ENCODE measurements at places on chromosomes 3 and 15.

GRCh38 chr15:44308889-44309288 lies 20.4 kb downstream of the GOLM2 start:
- DNase-seq: no peak

GRCh38 chr3:122974764-122975162 lies 52.8 kb downstream of the SEMA5B start:
- no peak for DNase-seq

DNA sequence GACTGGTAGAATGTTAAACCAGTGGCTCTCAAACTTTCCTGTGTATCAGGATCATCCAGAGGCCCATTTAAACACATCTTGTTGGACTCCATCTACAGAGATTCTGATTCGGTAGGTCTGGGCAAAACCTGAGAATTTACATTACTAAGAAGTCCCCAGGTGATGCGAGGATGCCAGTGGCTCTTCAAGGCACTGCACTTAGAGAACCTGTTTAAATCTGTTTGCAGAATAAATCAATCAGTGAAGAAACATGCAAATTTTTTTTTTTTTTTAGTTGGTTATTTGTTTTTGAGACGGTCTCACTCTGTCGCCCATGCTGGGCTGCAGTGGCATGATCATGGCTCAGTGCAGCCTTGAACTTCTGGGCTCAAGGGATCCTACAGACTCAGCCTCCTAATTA lies 117.7 kb upstream of the WNT5A start:
- no peak for DNase-seq

- DNase-seq: no peak
Measured at GRCh38 chr3:57164217-57164656, 916 bp downstream of the IL17RD start.

DNA sequence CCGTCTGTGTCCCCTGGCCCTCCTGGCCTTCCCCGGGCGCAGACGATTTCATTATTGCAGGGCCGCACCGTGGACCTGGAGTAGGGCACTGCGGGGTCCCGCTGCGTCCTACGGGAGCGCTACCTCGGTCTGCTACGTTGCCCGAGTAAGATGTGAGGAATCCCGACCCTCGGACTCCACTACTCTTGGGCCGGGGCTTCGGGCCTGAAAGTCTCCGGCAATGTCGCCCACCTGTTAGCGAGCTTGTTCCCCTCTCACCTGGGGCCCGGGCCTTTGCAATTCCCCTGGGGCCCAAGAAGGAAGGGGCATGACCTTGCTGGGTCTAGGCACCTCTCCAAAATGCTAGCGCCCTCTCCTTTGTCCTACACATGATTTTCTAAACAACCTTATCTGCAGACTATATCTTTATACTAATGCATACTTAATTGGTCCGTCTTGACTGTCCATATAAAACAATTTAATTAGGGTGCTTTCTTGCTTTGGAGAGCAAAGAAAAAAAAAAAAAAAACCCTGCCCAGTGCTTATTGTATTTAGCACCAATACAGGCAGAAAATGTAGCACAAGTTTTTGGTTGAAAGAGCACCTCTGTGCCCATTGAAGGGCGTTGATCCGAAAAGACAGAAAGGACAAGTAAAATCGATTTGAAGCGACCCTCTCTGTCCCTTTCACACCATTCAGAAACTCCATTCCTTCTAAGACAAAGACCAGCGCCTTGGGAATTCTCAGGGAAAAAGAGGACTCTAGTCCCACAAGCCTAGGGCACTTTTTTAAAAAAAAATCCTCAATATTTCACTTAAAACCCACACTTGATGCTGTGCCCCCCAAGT lies 7.0 kb upstream of the NR2F2 start:
- no peak for DNase-seq

- DNase-seq: no peak
Measured at GRCh38 chr3:43400167-43400566, 113.8 kb downstream of the SNRK start.

GRCh38 chr3:183524476-183524875 lies 31.0 kb downstream of the KLHL6 start:
- no peak for DNase-seq

- DNase-seq: no peak
Measured at GRCh38 chr3:140717921-140718320, 40.1 kb downstream of the TRIM42 start.

- DNase-seq: no peak
Measured at GRCh38 chr15:98651581-98652220, 3.4 kb downstream of the IGF1R start.

- no peak for DNase-seq
Measured at GRCh38 chr15:60964527-60964926, 264.6 kb downstream of the RORA start.

DNA sequence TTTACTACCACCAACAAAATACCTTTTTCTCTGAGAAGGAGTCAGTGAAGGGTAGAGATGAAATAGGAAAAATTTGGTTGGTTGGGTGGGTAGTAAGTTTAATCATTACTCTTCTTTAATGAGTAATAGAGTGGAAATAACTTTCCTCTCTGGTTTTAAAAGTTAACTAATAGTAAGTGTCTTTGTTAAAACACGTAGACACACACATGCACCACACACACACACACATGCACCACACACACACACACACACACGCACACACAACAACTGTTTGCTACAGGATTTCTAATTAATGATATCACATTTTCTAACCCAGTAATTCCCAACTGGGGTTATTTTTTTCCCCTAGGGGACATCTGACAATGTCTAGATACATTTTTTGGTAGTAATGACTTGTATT lies 84.1 kb downstream of the CHL1 start:
- no peak for DNase-seq

- DNase-seq: no peak
Measured at GRCh38 chr3:121995161-121996137, 26.6 kb downstream of the ILDR1 start.

DNA sequence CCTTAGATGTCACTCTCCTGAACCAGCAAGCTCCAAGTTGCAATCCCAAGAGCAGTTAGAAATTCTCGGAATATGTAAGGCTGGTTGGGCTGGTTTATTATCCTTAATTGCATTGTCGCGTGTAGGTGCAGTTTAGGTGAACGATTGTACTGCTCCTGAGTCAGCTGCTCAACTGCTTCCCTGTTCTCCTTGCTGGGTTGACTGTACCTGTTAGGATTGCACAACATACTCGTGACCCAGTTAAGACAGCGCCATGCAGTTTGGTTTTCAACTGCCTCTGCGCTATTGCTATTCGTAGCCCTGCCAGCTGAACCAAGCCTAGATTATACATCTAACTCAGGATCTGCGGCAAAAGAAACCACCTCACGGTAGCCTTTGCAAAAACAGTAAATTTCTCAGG lies 41.0 kb downstream of the BCL2L10 start:
- DNase-seq: no peak

DNA sequence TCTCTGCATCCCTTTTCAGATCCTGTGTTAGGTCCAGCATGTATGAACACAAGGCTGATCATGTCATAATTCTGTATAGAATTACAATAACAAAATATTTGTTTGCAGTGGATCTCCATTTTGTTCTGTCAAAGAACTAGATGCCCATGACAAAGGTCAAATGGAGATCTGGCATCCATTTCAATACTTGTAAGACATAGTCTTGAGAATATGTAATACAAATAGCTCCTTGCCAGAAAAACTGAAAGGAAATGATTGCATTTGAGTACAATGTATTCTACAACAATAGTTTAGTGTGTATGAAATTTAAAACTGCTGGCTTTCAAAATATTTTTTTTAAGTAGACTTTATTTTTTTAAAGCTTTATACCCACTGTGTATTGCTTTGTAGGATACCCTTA lies 101.1 kb downstream of the CMSS1 start:
- DNase-seq: no peak

DNA sequence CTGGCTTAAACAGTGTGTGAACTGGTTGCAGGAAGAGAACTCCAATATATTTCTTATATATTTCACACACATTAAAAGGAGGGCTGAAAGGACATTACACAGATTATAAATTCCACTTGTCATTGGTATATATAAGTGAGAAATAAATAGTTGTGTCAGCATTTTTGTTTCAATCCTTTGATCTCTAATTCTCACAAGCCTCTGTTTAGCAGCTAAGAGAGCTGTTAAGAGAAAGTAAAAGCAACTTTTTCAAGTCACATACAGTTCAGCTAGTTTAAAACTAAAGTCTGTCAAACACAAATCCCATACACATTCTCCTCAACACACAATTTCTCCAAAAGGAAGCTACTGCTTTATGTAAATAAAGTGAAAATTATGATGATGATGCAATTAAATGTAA lies 70.5 kb upstream of the CCDC39 start:
- no peak for DNase-seq

GRCh38 chr3:5437783-5438323 lies 250.3 kb downstream of the EDEM1 start:
- no peak for DNase-seq

DNA sequence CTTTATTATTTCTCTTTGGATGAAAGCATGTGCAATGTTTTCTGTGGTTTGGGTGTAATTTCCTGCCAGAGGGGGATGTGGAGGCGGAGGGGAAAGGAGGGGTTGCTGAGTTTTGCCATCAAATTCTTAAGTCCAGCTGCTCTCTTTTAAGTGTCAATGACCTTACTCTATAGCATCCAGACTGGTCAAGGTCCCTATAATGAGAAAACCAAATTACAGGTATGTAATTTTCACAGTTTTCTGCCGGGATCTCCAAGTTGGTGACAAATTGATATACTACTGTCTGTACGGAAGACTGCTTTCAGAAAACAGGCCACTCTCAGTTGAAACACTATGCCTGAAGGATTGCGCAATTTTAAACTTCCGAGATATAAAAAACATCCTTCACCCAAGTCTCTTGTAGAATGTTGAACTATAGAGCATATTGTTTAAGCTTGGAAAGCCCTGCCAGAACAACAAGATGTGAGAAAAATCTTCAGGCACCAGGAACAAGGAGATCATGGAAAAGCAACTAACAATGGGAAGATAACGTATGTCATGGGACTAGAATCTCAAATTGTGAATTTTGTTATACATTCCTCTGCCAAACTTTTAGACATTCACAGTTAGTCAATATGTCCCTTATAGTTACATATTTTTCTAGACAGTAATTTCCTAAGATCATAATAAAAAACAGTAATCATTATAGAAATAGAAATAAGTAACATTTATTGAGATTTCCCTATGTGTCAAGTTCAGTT lies 300.7 kb upstream of the SATB1 start:
- DNase-seq: no peak

DNA sequence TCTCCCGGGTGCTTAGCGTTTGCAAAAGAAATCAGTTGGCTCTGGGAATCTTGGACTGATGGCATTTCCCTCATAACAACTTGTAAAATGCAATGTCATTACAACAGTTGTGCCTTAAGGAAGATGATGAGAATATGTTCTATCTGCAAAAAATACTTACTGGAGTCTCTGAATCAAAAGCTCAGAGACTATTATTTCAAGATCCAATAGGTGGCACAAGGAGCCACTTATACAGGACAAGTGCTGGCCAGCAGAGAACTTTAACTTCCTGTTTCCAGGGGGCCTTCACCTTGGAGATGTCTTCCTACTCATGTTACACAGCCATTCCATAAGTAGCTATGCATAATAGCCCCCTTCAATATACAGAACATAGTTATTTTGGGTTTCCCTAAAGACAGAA lies 8.9 kb upstream of the RPS27L start:
- DNase-seq: no peak

DNA sequence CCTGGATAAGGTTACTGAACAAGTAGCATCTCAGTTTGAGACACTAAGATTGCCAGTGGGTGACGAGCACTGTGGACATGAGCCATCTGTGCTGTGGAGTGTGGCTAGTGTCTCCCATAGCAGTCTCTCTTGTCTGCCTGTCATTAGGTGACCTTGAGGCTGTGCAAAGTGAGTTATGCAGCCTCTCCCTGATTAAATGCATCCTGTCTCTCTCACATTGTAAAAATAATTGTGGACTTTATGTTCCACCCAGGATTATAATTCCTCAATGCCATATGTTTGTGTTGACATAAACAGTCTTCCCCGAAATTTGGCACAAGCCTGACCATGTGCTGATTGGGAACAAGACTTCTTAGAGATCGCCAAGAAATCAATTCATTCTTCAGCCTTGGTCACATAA lies 168.9 kb downstream of the MYRIP start:
- no peak for DNase-seq

DNA sequence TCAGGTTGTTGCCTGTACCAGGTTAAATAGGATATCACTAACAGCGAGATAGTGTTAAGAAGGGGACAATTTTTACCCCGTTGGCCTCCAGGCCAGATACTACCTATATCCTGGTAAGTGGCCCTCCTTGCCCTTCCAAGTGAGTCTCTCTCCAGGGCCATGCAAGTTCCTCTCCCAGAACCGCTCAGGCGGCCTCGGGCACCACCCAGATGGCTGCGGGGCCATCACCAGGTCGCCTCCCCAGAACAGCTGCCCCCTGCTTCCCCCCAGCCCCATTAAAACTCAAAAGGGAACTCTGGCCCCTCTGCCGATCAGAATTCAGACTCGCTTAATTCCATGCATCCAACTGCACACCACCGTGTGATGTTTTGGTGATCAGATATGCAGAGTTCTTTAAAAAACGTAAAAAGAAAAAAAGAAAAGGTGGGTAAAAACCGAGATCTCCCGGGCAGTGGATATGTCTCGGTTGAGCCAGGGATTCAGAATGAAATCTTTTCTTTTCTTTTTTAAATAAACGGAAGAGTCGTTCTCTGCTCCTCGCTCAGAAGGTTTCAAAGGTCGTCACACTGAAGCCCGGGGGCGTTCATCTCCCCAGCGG lies 1.9 kb upstream of the TRIM71 start:
- peak; percentile 74 for DNase-seq

DNA sequence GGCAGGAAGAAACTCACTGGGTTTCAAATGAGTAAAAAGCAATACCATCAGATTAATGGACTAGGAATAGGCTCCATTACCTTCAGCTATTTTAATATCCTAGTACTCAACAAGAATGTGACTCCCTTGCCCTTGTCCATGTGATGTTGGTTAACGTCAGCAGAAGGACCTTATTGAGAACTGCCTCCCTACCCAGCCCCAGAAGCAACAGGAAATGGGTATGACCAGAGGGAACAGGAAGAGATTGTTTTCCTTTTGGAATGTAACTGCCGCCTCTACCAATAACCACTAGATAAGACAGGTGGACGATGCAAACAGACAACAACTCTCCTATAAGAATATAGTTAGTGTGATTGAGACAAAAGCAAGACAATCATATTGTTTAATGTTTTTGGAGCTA lies 10.4 kb upstream of the MME start:
- DNase-seq: no peak

DNA sequence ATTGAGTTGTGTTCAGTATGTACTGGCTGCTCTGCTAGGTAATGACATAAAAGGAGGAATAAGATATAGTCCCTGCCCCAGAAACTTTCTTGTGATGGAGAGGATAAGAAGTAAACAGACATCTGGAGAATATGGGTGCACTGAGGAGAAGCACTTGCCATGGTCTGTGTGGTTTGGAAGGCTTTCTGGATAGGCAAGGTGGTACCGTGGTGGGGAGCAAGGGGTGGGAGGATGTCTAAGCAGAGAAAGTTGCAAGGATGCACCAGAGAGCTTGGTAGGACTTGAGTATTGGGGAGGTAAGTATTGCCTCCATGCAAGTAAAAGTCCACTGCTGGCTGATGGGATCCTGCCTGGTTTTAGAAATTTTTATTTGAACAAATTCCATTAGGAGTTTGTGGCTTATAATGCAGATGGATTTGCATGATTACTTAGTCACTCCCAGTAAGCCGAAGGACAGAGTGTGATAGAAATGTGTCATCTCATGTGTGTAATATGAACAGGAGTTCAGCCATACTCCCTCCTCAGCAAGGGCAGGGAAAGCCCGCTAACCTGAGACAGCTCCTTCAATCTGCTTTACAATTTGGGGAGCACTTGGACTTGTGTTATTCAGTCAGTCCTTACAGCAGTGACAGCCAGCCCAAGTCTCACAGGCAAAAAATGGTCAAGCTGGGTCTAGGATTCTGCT lies 53.6 kb downstream of the CLSTN2 start:
- DNase-seq: peak; percentile 0

- DNase-seq: no peak
Measured at GRCh38 chr15:80727596-80727995, 32.5 kb downstream of the ABHD17C start.

Measured in ecto neural progenitor cell (in vitro differentiated cells).